ENCODE measurements at places on chromosomes 4 and X. TPM values are rescaled to one million over a fixed set of nuclear protein-coding genes. Genes with fewer than 3 reads are reported as not detected.
A peak's percentile ranks its signal among the peaks of the same experiment; 100 is the strongest.

GRCh38 chrX:19627533-19627932 is 112.2 kb upstream of the MAP3K15 start:
- DNase-seq, result no peak
- no peak overlapping the region for H3K27ac ChIP-seq
- no peak overlapping the region for H3K4me3 ChIP-seq
- peaks cover 6% of the 10 kb centered on the region for H3K4me1 ChIP-seq
- no peaks in the 10 kb centered on the region for H3K36me3 ChIP-seq
- no peaks in the 10 kb centered on the region for H3K27me3 ChIP-seq

DNA sequence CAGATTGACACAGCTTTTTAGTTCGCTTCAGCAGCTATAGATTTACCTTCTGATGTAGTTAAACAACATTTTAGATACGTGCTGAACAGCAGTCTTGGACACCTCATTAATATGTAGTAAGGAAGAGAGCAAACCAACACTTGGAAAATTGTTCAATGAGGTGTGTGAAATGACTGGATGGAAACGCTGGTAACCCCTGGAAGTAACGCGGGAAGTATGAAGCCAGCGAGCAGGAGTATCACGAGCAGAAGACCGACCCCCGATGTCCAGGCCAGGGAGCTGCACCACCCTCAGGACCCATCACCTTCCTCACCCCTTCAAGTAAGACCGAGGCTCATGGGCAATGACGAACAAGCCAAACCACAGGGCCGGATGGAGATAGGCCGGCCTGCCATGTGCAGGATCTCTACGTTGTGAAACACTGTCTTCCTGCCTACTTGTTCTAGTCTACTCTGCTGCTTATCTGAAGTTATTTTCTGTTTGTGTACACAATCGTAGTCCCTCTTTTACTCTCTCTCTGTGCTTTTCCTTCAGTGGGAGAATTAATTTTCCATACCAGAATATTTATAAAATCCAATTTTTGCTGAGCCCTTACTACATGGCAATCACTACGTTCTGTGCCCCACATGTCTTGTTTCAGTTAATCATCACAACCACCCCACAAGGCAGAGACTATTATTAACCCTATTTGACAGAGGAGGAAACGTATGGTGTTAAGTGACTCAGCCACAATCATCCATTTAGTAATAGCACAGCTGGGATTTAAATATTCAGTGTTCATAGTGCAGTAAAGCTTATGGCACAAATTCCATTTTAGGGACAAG is 221.7 kb downstream of the APBB2 start:
- peaks cover 7% of the 10 kb centered on the region for H3K4me1 ChIP-seq
- no peak for DNase-seq
- no peak overlapping the region for H3K4me3 ChIP-seq
- H3K36me3 ChIP-seq, result no peaks in the 10 kb centered on the region

DNA sequence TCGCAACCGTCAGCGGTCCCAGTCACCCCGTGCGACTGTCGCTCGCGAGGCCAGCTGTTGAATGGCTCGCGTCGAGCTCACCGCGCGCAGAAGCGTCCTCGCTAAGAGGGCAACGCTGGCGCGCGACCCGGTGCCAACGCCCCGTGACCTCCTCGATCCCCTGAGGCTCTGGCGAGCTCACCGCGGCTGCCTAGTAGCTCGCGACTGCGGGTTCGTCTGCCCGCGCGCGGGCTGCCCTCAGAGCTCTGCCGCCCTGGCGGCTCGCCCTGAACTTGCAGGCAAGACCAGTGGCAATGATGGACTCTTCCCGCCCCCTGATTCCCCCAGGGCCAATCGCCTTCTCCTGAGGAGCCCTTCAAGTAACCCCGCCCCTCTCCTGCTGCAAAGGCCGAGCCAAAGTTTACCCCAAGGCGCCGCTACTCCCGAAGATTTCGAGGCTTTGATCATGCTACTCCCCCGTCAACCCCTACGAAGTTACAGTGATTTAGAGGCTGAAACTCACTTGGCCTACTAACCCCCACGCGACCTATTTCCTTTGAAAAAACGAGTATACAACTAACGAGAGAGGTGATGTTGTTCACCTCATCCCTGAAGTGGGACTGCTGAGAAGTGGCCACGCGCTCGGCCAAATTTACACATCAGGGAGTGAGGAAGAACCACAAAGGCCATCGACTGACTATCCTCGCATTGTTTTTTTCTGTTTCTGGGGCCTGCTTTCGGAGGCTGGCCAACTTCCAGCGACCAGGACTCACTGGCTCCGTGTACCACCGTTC is 37.5 kb downstream of the PGRMC1 start:
- H3K36me3 ChIP-seq, result no peaks in the 10 kb centered on the region
- no peaks in the 10 kb centered on the region for H3K4me1 ChIP-seq
- H3K27me3 ChIP-seq, result peaks cover 36% of the 10 kb centered on the region
- peak overlapping the region; percentile 50 for H3K4me3 ChIP-seq
- DNase-seq, result peak; percentile 89

DNA sequence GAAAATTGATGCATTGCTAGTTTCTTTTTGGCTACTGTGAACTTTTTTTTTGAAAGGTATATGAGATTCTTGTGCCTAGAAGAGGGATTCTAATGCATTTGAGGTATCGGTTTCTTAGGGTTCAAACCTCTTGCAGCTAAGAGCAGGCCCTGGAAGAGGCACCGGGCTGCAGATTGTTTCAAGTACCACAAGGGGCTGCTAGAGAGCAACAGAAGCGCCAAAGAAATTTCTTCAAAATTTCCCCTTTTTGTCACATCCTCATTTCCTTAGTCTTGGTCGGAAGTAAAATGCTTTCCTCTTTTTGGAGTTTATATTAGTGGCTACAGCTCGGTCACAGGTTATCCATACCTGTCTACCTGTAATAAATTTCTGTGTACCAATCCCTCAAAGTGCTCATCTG is 89.8 kb downstream of the PDGFRA start:
- peak; percentile 84 for DNase-seq
- no peak overlapping the region for H3K27ac ChIP-seq
- H3K36me3 ChIP-seq, result no peaks in the 10 kb centered on the region
- no peaks in the 10 kb centered on the region for H3K4me1 ChIP-seq
- no peaks in the 10 kb centered on the region for H3K27me3 ChIP-seq

GRCh38 chr4:6437826-6438238 is 34.6 kb downstream of the PPP2R2C start:
- no peaks in the 10 kb centered on the region for H3K36me3 ChIP-seq
- no peak overlapping the region for H3K27ac ChIP-seq
- no peaks in the 10 kb centered on the region for H3K4me1 ChIP-seq
- no peak for DNase-seq

GRCh38 chr4:5931526-5931925 is 38.6 kb upstream of the CRMP1 start:
- H3K36me3 ChIP-seq, result no peaks in the 10 kb centered on the region
- H3K4me1 ChIP-seq, result peaks cover 10% of the 10 kb centered on the region
- H3K27ac ChIP-seq, result no peak overlapping the region
- no peak for DNase-seq
- H3K27me3 ChIP-seq, result no peaks in the 10 kb centered on the region

DNA sequence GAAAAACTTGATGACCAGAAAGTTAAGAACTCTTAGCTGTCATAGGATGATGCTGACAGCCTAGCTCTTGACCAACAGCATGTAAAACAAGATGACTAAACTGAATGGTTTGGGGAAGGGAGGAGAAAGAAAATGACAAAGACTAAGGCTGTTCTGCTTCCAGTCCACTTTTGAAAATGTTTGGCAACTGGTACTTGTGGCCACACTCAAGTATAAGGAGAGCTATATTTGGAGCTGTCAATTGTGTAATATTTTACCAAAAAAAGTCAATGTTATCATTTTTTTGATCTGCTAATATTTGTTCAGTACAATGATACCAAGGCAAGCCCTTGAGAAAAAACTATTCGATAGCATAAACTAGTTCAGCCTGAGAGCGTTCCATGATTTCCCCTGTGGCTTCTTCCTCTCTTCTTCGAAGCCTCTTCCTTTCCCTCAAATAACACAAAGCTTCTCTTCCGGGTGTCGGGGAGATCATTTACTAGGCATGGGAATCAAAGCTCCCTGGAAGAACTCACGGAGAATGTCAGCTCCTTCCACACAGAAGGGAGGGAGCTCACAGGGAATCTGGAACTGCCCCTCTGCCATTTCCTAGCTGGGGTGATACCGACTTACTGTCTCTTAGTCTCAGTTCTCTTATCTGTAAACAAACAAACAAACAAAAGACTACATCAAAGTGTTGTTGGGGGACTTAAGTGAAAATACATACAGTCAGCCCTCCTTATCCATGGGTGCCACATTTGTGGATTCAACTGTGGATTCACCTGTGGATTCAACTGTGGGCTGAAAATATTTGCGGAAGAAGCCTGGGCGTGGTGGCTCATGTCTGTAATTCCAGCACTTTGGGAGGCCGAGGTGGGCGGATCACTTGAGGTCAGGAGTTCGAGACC is 82.6 kb downstream of the SCD5 start:
- no peaks in the 10 kb centered on the region for H3K4me1 ChIP-seq
- H3K4me3 ChIP-seq, result no peak overlapping the region
- H3K36me3 ChIP-seq, result no peaks in the 10 kb centered on the region
- no peaks in the 10 kb centered on the region for H3K27me3 ChIP-seq
- no peak for DNase-seq

GRCh38 chr4:8414377-8414776 is 26.1 kb downstream of the ACOX3 start:
- H3K27ac ChIP-seq, result no peak overlapping the region
- H3K4me3 ChIP-seq, result no peak overlapping the region
- no peaks in the 10 kb centered on the region for H3K4me1 ChIP-seq

GRCh38 chr4:98864560-98864959 is 64.4 kb downstream of the EIF4E start:
- H3K4me1 ChIP-seq, result no peaks in the 10 kb centered on the region
- DNase-seq, result no peak
- no peak overlapping the region for H3K4me3 ChIP-seq
- no peaks in the 10 kb centered on the region for H3K27me3 ChIP-seq

DNA sequence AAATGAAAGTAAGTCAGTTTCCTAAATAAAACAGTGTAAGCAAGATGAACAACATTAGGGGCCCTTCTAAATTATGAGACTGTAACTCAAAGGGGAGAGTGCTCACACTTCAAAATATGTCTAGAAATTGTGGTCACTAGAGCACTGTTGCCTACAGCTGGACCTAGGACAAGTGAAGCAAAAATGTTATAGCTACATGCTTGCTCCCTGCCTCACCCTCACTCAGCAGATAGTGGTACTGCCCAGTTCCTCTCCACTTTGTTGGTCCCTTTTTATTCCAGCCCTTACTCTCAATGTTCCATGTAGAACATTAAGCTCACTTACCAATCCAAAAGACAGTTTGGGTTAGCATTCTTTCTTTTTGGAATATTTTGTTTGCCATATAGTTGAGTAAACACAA is 147.3 kb downstream of the GRIA3 start:
- H3K4me3 ChIP-seq, result no peak overlapping the region
- DNase-seq, result no peak
- H3K4me1 ChIP-seq, result no peaks in the 10 kb centered on the region
- no peak overlapping the region for H3K27ac ChIP-seq
- no peaks in the 10 kb centered on the region for H3K36me3 ChIP-seq

DNA sequence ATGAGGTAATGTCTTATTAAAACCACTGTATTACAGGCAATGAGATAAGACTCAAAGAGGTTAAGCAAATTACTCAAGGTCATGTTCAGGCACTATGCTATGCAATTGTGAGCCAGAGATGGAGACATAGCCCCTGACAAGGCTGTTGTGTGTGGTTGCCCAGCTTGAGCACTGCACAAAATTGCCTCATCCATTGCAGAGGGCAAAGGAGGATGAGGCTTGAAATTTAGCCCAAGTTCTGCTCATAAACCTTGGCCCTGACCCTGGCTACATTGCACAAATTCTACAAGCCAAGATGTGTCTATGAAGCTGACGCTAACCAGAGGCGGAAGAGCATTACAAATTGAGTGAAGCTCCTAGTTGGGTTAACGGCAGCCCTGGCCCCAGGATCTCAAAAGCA is 65.6 kb upstream of the PGM2 start:
- no peaks in the 10 kb centered on the region for H3K36me3 ChIP-seq
- H3K4me3 ChIP-seq, result no peak overlapping the region
- no peaks in the 10 kb centered on the region for H3K27me3 ChIP-seq
- no peak overlapping the region for H3K27ac ChIP-seq
- H3K4me1 ChIP-seq, result no peaks in the 10 kb centered on the region

DNA sequence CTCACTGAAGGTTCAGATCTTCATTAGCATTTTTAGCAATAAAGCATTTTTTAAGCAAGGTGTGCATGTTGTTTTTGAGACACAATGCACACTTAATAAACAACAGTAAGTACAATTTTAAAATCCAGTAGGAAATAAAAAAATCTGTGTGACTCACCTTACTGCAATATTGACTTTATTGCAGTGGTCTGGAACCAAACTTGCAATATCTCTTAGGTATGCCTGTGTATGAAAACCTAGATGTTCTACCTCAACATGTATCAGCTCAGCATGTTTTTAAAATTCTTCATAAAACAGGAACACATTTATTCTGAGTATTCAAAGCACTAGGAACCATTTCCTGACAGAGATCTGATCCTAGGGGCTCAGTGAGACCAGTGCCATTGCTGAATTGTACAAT is 26.7 kb downstream of the NR0B1 start:
- DNase-seq, result no peak
- H3K27ac ChIP-seq, result no peak overlapping the region
- no peaks in the 10 kb centered on the region for H3K4me1 ChIP-seq
- H3K36me3 ChIP-seq, result no peaks in the 10 kb centered on the region
- no peak overlapping the region for H3K4me3 ChIP-seq

- H3K27me3 ChIP-seq, result no peaks in the 10 kb centered on the region
- H3K27ac ChIP-seq, result no peak overlapping the region
- no peak for DNase-seq
These were observed 389.9 kb upstream of the EMCN start for GRCh38 chr4:100907465-100908454.

GRCh38 chrX:153672531-153673427 is 834 bp downstream of the PNCK start:
- peak overlapping the region; percentile 36 for H3K4me3 ChIP-seq
- 0 out of 2 replicates have a peak, but pooled peaks cover 2% of the 10 kb centered on the region for H3K27me3 ChIP-seq
- DNase-seq, result no peak
- H3K27ac ChIP-seq, result no peak overlapping the region
- no peaks in the 10 kb centered on the region for H3K36me3 ChIP-seq
- no peaks in the 10 kb centered on the region for H3K4me1 ChIP-seq

- H3K4me1 ChIP-seq, result no peaks in the 10 kb centered on the region
- no peak overlapping the region for H3K4me3 ChIP-seq
- no peaks in the 10 kb centered on the region for H3K27me3 ChIP-seq
- no peaks in the 10 kb centered on the region for H3K36me3 ChIP-seq
- DNase-seq, result peak; percentile 85
These were observed 471.8 kb downstream of the KCNIP4 start for GRCh38 chr4:21476757-21477156.

- no peaks in the 10 kb centered on the region for H3K27me3 ChIP-seq
- no peak overlapping the region for H3K27ac ChIP-seq
- no peak for DNase-seq
- H3K36me3 ChIP-seq, result no peaks in the 10 kb centered on the region
- peaks cover 13% of the 10 kb centered on the region for H3K4me1 ChIP-seq
- no peak overlapping the region for H3K4me3 ChIP-seq
These were observed 98.8 kb downstream of the NPNT start for GRCh38 chr4:105994061-105994460.

The NLGN3 gene
- polyA plus RNA-seq, result 4.5 TPM

The RAB40A gene
- polyA plus RNA-seq, result 2.0 TPM

The GABRQ gene
- polyA plus RNA-seq, result 2.2 TPM

The GLRB gene
- 1.1 TPM for polyA plus RNA-seq

The RNF212 gene
- 19.7 TPM for polyA plus RNA-seq

The FGD1 gene
- 12.7 TPM for polyA plus RNA-seq

The ETDB gene
- polyA plus RNA-seq, result not detected

The HSFX1 gene
- not detected for polyA plus RNA-seq

The HSD17B13 gene
- polyA plus RNA-seq, result 0.15 TPM

The MAGEA2B gene
- 3.1 TPM for polyA plus RNA-seq

The ANK2 gene
- 7.7 TPM for polyA plus RNA-seq

The TMEM255A gene
- 0.40 TPM for polyA plus RNA-seq

The RAP1GDS1 gene
- polyA plus RNA-seq, result 22.7 TPM

The GAGE1 gene
- not detected for polyA plus RNA-seq
